SHP77 (cell line): ENCODE measurements at places on chromosomes 3 and 15.

DNA sequence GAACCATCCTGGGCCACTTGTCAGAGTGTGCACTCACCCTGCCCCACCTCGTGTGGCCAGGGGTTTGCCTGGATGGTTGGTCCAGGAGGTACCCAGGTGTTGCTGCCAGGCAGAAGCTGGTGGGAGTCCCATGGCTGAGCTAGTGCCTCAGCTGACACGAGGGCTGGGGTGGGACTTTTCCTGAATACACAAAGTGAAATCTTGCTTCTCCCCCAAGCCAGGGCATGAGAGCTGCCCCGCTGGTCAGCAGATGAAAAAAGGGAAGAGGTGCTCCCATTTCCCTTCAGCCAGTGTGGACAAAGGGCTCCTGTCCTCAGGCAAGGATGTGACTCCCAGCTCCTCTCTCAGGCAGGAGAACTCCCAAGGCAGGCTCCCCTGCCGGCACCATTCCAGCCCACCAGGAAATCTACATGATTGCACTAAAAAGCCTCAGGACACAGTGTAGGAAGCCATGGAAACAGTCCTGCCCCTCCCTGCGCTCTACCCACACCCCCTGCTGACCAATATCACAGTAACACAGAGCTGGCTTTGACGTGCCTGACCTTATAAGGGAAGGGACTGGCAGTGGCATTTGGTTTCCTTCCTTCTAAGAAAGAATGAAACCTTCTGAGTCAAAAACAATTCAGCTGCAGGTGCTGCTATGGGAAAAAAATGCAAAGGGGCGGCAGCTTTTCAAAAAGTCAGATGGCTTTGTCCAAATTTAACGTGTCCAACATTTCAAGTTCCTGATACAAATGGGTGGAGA, 33.9 kb downstream of the MYO5C start:
- DNase-seq, result no peak

DNA sequence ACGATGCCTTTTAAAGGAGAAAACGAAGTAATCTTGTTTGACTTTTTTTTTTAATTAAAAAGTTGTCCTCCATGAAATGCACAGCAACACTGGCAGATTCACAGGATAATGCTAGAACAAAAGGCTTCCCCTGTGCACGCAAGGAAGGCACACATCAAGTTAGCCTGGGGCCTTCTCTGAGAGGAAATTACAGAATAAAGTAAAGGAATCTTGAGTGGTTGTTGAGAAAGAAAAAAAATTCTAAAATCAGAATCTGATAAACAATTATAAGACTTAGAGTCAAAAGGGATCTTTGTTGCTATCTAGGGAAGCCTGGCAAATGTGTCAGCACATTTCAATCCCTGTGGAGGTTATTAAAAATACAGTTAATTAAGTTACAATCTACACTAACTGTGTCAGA, 946.0 kb downstream of the IGSF11 start:
- DNase-seq, result no peak

DNA sequence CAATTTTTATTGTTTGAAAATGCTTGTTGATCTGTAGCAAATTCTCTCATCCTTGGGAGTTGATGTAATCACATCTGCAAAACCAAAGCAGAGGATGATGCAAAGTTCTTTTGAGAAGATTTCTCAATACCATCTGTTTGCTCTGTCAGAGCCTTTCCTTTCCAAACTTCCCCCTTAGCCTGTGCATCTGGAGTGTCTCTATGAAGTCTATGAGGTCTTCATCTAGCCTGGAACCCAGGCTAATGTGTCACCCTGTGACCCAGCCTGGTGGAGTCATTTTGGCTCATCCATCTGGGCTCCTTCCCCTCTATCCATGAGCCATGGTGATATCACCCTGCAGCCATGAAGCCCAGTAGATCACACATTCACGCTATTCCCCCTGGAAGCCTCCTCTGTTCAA, 123.2 kb upstream of the SLC7A14 start:
- DNase-seq, result no peak

DNA sequence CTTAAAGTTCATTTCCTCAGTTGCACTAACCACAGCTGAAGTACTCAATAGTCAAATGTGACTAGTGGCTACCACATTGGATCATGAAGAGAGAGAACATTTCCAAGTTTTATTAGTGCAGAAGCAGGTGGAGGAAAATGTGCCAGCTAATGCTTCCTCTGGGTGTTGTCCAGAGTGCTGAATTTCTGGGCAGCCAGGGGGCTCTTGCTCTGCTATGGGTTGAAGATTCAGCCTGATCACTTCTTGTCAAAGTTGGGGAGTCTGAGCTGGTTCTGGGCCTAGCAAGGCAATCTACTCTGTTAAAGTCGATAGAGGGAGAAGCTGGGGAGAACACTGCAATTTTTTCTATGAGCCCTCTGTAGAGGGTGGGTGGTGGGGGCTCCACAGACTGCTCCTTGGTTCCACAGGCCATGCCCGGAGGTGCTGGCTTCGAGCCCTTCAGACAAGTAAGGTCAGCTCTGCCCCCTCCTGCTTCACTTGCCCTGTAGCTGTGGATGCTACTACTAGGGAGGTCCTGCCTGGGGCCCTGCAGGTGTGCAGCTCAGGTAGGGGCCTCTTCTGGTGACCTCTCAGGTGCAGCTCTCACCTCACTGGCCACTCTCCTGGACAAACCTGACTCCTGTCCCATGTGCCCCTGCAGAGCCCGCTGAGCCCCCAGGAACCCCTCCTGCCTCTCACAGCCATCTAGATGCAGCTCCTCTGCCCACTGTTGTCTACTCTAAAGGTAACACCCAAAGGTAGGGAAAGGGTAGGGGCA, 8.2 kb downstream of the ALG3 start:
- DNase-seq, result no peak

DNA sequence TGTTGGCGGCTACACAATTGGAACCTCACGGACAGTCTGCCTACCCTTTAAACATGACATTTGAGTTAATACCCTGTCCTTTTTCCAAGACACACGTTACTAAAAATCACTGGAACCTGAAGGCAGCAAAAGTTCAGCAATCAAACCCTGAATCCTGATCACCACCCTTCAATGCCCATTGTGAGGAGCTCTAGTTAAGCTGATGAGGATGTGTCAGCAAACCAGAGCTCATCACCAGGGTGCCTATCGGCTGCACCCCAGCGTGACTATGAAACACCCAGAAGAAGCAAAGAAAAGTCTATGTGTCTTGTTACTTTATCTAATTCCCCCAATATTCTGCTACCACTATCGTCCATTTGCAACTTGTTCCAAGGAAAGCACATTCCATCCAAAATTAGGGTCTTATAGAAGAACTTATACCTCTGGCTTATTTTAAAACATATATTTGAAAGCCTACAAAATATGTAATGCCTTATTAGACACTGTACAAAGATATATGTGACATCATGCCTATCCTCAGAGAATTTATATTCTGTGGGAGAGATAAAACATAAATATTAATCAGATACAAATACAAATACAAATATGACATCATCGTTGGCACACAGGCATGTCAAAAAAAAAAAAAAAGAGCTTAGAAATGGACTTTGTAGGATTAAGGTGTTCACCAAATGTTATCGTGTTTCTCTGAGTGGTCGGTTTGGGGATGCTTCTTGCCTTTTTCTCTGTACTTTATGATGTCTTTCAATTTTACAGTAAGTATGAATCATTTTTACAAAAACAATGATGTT, 219.7 kb upstream of the SETMAR start:
- no peak for DNase-seq
